ENCODE measurements at places on chromosomes 5 and 9. TPM values are rescaled to one million over a fixed set of nuclear protein-coding genes. Genes with fewer than 3 reads are reported as not detected.

Gene PLPP7
- 0.79 TPM for polyA plus RNA-seq

Gene PROB1
- polyA plus RNA-seq = 0.98 TPM

Gene EIF4EBP3
- polyA plus RNA-seq = 69.5 TPM

Gene CCNJL
- 16.5 TPM for polyA plus RNA-seq

Gene DAB2
- 29.6 TPM for polyA plus RNA-seq

Gene DMRT3
- polyA plus RNA-seq = 0.20 TPM

Gene WNT8A
- not detected for polyA plus RNA-seq

Gene CTSV
- polyA plus RNA-seq = 0.61 TPM

Gene IL5
- polyA plus RNA-seq = not detected

Gene CCDC183
- polyA plus RNA-seq = 2.8 TPM

Gene CATSPER3
- 0.38 TPM for polyA plus RNA-seq

Gene TMEM171
- 0.54 TPM for polyA plus RNA-seq

Gene SPATA31E1
- polyA plus RNA-seq = not detected

Gene EDIL3
- 8.3 TPM for polyA plus RNA-seq

Gene MELK
- 1.0 TPM for polyA plus RNA-seq

Gene TMEM252
- not detected for polyA plus RNA-seq

Gene AQP7
- 0.80 TPM for polyA plus RNA-seq

Gene SCGB3A2
- polyA plus RNA-seq = 914 TPM

Gene RNF183
- 1.1 TPM for polyA plus RNA-seq

Gene TMOD1
- polyA plus RNA-seq = 7.9 TPM

Gene FGFR4
- polyA plus RNA-seq = 20.9 TPM

Gene ABO
- 4.0 TPM for polyA plus RNA-seq

Gene SYK
- 47.8 TPM for polyA plus RNA-seq

Gene NKD2
- 34.3 TPM for polyA plus RNA-seq

Gene SPINK4
- polyA plus RNA-seq = not detected

Gene FOXI1
- polyA plus RNA-seq = 0.05 TPM

Gene CNTFR
- polyA plus RNA-seq = 0.89 TPM

Gene LRRC19
- polyA plus RNA-seq = not detected

Gene ISCA1
- 18.5 TPM for polyA plus RNA-seq

Gene GPRIN1
- polyA plus RNA-seq = 0.39 TPM

Gene CRB2
- 0.18 TPM for polyA plus RNA-seq
